ENCODE measurements at places on chromosomes 6 and 20.
A peak's percentile ranks its signal among the peaks of the same experiment; 100 is the strongest.

DNA sequence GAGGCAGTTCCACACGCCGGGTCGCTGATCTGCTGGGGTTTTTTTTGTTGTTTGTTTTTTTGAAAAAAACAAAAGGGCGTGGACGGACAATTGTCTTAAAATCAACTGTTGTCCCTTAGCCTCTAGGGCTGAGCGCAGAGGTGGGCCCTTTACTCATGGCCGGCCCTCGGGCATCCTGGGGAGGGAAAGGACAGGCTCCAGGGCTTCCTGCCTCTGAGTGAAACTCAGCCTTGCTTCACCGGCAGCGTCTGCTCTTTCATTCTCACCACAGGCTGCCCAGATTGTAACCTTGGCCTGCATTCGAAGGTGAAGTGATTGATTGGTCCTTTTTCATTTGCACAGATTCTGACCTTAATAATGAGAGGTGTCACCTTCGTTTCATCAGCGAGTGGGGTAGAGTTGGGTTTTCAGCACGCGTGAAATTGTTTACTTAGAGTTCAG lies 797 bp downstream of the SMIM13 start:
- peak; percentile 51 for DNase-seq

DNA sequence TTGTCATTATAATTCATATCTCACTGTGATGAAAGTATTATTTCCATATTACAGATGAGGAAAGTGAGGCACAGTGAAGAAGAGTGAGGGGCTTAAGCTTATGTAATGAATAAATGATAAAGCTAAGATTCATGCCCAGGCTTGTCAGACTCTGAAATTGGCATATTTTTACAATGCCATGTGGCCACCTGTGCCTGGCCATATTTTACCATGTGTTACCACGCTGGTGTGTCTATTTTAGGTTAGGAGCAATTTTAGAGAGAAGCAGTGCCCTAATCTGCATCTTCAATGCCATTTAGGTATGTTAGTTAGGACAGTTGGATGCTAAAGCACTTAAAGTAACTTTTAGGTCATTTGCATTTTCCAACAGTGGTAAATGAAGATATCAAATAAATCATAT lies 188.0 kb upstream of the FLRT3 start:
- DNase-seq, result no peak

DNA sequence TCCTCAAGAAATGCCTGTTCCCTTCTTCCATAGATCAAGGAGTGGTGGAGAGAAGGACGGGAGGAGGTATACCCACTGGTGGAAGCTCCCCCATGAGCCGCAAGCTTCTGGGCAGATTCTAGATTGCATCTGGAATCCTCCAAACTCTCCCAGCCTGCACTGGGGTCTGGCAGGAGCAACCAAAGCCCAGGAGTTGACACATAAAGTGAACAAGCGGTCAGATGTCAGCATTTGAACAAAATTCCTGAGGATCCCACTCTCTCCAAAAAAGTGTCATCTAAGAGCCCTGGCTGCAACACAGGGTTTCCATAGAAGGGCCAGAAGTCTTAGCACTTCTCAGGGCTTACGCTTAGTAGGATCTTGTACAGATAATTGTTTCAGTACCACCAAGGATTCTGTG lies 88.2 kb downstream of the KCNB1 start:
- DNase-seq, result no peak

DNA sequence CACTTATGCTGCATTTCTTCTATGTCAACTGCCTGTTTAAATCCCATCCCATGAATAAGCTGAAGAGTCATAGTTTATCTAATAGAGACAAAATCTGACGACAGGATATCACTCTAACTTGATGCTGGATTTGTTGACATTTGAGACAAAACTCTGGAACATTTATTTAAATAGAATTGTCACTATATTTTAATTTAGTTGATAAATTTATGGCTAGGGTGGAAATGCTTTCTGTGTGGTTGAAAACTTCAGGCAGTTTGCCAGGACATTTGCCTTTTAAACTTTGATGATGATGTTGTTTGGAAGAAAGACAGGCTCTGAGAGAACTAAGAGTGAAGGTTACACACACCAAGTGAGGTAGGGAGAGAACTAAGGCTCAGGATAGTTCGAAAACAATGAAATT lies 68.1 kb downstream of the GJA1 start:
- no peak for DNase-seq

GRCh38 chr6:125984311-125984710 lies 2.0 kb upstream of the TRMT11 start:
- no peak for DNase-seq

DNA sequence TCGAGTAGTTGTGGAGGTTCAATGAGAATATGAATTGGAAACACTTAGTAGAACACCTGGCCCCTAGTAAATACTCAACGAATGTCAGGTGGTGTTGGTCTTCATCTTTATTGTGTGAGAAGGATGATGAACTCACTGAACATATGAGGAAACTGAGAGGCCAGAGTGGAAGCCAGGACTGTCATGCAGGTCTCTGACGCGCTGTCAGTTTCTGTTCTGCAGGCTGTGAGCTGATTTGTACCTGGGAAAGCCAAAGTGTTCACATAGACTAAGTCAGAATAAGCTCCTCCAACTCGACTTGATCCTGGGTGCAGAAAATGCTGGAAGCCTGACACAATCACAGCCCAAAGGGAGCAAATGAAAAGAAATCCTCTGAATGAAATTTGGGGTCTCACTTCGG lies 222.2 kb downstream of the LY86 start:
- DNase-seq, result no peak

- DNase-seq, result peak; percentile 97
Measured at GRCh38 chr6:89638320-89639195, at the start of gene LYRM2. Gene LYRM2, minus strand, starts transcription at chr6:89638747. Its CDS starts 31 bp downstream, at chr6:89638716.

All from NCI-H526 (cell line).